Upper lobe of right lung (tissue), 1 donor: ENCODE measurements at places on chromosomes 7 and 10.
A peak's percentile ranks its signal among the peaks of the same experiment; 100 is the strongest.

- peak; percentile 91 for DNase-seq
Observed at GRCh38 chr10:102120142-102120990, at the start of gene LDB1. TSS of gene LDB1 (minus strand) at chr10:102120368. CDS start at chr10:102120110, 258 bp downstream.

GRCh38 chr7:28479507-28479947 is 67.2 kb downstream of the CREB5 start:
- DNase-seq, result no peak

GRCh38 chr7:150317748-150318444 is 5.3 kb upstream of the LRRC61 start:
- no peak for DNase-seq

- DNase-seq, result no peak
Observed at GRCh38 chr7:40165216-40165615, 30.4 kb downstream of the SUGCT start.

DNA sequence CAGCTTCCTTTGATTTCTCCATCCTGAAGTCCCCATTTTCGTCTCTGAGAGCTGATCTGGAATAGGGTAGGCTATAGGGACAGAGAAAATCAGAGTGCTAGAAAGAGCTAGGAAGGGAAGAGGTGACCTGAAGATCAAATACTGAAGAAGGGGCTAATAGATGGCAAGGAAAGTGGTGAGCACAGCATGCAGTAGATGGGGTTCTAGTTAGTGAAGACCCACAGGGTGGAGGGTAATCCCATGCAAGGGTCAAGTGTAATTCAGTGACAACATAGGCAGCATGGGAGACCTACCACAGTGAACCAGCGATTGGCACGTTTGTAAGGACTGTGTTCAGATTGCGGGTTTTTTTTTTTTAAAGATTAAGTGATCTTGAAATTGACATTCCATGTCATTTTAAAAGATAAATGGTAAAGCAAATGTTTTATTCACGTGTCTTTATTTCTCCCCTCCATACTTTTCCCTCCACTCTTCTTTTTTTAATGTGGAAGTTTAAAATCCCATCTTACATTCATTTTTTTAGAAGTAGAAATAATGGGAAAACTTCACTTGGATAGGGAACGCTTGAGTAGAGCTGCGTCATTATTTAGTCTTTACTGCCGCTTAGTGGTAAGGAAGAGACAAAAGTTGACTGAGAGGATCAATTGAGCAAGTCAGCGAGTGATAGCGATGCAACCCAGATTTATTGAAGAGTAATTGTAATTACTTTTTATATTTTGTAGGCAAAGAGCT is 21.0 kb upstream of the ABI1 start:
- DNase-seq, result no peak

- DNase-seq, result no peak
Observed at GRCh38 chr10:73413108-73413527, 740 bp downstream of the ANXA7 start.

GRCh38 chr7:147432079-147432478 is 1158.5 kb upstream of the C7orf33 start:
- no peak for DNase-seq

DNA sequence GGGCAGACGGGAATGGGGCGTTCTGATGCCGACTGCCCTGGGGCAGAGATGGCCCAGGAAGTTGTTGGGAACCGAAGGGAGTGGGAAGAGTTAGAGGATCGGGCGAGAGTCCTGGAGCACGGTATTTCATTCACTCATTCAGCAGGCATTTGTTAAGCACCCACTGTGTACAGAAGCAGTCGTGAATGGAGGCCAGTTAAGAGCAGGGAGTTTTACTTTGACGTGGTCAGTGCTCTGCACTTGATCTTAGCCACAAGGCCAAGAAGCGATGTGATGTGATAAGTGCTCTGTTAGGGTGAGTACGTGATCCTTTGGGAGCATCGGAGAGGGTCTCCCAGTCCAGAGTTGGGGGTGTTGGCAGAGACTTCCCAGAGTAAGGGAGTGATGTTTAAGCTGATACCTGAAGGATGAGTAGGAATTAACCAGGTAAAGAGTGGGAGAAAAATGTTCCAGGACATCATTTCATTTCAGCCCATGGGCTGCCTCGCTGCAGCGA is 890 bp downstream of the ZFYVE27 start:
- DNase-seq, result no peak

DNA sequence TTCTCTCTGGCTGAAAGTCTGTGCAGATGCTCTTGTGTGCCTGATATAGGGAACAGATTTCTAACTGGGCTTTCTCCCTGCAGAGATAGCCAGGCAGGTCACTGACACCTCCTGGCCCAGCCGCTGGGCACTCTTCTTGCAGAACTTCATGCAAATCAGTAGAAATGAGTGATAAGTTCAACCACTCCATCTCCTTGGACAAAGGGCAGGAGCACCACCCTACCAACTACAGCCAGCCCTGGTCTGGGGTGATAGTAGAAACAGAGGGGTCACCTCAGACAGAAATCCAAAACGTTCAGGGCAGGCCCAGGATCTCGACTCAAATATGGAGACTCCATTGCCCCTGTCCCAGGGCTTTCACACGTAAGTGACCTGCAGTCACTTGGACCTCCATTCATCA is 917.8 kb upstream of the ZNF722 start:
- DNase-seq, result no peak

GRCh38 chr7:39950473-39951225 is 593 bp downstream of the CDK13 start:
- peak; percentile 87 for DNase-seq

DNA sequence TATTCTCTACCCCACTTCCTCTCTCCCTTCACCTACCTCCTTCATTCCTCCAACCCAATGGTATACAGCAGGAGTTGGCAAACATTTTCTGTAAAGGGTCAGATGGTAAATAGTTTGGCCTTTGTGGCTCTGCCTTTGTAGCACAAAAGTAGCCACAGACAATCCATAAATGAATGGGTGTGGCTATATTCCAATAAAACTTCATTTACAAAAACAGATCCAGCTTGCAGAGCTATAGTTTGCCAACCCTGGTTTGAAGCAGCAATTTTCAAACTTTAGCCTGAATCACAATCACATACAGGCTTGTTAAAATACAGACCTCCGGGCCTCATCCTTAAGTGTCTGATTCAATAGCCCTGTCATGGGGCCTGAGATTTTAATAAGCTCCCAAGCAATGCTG is 110.5 kb downstream of the CPEB3 start:
- DNase-seq, result no peak

DNA sequence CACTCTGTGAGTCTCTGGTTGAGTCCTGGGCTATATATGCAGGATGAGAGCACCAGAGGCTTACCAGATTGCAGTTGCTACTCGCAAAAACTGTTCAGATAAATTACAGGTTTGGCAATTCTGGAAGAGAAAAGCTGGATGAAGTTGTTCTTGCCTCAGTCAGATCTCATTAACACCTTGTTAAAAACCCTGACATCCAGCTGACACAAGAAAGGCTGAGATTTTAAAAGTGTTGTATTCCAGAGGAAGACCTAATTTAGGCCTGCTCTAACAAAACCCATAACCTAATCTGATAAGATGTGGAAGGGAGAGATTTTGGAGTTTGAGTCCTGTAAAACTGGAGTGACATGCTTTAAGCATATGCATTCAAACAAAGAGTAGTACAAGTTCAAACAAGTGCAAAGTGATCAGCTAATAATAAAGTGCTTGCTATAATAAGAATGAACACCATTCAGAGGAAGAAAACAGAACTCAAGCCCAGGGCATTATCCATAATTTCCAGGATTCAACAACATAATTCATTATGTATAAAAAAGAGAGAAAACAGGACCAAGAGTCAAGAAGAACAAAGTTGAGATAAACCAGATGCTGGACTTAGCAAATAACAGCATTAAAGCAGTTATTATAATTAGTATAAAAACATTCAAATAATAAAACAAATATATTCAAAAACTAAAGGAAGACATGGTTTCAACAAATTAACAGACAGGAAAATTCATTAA is 135.5 kb downstream of the CD36 start:
- no peak for DNase-seq

- no peak for DNase-seq
Observed at GRCh38 chr7:92567460-92567859, 22.7 kb downstream of the FAM133B start.

GRCh38 chr7:157744786-157745601 is 408.2 kb downstream of the DNAJB6 start:
- DNase-seq, result no peak

DNA sequence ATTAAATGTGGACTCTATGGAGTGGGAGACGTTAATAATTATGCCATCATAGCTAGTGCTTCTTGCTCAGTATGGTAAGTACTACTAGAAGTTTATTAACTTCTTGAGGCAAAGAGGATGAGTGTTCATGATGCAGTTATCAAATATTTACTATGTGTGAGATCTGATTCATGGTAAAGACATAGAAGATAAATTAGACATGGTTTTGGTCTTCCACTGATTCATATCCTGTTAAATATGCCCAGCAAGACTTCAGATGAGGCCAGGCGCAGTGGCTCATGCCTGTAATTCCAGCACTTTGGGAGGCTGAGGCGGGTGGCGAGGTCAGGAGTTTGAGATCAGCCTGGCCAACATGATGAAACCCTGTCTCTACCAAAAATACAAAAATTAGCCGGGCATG is 547.1 kb upstream of the ANKRD30A start:
- DNase-seq, result no peak

GRCh38 chr7:70487428-70487827 is 644.5 kb upstream of the GALNT17 start:
- DNase-seq, result no peak

GRCh38 chr10:42962110-42962901 is 114.6 kb upstream of the RET start:
- DNase-seq, result peak; percentile 56

GRCh38 chr7:107446988-107447387 is 22.9 kb upstream of the GPR22 start:
- no peak for DNase-seq

- DNase-seq, result no peak
Observed at GRCh38 chr7:134420424-134421125, 38.3 kb downstream of the AKR1B1 start.

GRCh38 chr7:134654104-134654775 is 7.6 kb downstream of the BPGM start:
- no peak for DNase-seq

- DNase-seq, result no peak
Observed at GRCh38 chr7:90972906-90973550, 291.2 kb upstream of the FZD1 start.

DNA sequence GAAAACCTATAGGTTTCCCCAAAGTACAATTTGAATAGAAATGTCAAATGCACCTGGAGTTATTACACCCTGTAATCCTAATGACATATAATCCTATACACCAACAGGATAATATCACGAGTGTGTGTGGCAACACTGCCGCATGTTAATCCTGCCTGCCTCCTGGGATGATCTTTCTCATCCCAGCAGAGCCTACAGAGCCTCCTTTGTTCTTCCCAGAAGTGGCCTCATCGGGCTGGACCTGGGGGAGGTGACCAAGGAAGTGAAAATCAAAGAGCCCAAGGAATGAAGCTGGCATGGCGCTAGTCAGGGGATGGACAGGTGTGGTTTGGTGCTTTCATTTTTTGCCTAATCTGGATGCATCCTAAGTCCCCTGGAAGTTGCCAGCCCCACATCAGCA is 29.5 kb upstream of the LEP start:
- no peak for DNase-seq

DNA sequence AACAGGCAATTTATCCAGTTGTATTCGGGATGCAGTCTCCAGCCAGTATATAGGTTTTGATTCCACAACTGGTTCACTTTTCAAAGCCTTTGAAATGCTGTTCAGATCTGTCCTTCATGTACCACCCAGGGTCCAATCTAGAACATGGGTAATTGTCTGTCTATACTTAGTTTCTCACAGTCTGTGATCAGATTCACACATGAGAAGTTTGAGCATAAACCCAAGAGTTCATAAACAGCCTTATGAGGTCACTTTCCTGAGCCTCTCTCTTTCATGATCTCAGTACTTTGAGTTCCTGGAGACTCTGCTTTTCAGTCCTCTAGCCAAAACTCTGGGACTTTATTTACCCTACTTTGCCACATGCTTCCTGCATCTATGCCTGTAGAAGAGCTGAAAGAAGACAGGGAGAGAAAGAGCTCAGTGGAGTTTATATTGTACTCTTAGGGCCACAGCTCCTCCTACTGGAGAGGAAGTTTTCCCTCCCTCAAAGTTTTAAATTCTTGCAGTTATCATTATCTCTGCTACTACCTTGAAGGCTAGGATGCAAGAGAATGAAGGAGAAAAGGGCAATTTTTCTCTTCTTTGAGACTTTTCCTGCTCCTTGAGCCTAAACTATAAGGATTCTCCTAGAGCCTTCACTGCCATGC is 172.0 kb downstream of the ZEB1 start:
- no peak for DNase-seq

GRCh38 chr10:101095550-101096213 is 33.9 kb downstream of the KAZALD1 start:
- DNase-seq, result peak; percentile 80

DNA sequence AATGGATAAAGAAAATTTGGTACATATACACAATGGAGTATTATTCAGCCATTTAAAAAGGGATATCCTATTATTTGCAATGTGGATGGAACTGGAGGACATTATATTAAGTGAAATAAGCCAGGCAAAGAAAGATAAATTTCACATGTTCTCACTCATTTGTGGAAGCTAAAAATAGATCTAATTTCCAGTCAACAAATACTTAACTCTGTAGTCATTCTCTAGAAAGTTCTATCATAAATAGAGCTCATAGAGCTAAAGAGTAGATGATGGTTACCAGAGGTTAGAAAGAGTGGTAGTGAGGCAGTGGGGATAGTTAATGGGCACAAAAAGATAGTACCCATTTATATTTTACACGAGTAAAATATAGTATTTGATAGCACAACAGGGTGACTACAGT is 104.2 kb upstream of the SLC13A1 start:
- DNase-seq, result no peak

- no peak for DNase-seq
Observed at GRCh38 chr7:70312336-70312735, 714.1 kb downstream of the AUTS2 start.

- DNase-seq, result peak; percentile 46
Observed at GRCh38 chr10:43938810-43939209, 290.1 kb upstream of the ZNF32 start.

- DNase-seq, result no peak
Observed at GRCh38 chr10:44831581-44831980, 79.6 kb upstream of the TMEM72 start.

GRCh38 chr10:132960071-132960472 is 17.7 kb upstream of the CFAP46 start:
- peak; percentile 67 for DNase-seq
